ENCODE measurements at places on chromosomes 2 and 18.

GRCh38 chr2:1839066-1839756, 94.9 kb upstream of the PXDN start:
- DNase-seq: no peak

GRCh38 chr2:201127570-201127969, 11.6 kb downstream of the CFLAR start:
- DNase-seq: no peak

GRCh38 chr18:31206787-31207381, 44.2 kb upstream of the DSC1 start:
- DNase-seq: no peak

DNA sequence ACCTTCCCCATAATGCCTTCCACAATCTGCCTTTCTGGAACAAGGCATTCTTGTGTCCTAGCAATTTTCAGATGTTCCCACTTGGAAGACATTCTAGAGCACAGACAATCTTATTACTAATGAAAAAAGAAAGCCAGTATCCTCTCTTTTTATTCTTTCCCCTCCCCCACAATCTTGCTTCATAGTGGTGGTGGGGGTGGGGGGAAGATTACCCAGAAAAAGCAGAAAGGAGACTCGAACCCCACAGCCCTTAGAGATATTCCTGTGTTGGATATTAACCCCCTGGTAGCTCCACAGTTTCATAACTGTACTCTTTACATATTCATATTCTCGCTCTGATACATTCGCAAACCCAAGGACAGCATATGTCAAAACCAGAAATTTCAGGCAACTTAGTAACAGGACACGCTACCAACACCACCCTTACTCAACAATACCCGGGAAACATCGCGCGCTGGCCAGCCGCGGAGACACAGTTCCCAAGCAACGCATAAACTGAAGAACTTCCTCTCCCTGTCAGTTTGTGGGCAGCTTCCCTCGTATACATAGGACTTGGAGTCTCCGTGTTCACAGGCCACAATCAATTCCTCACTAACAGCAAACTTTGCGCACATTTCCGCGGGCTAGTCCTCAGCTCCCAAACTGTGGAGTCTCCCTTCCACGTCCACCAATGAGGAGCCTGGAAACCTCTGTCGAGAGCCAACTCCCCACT, 793 bp downstream of the NR4A2 start:
- DNase-seq: peak; percentile 60

GRCh38 chr2:209929369-209929768, 73.1 kb upstream of the RPE start:
- no peak for DNase-seq

- DNase-seq: no peak
Observed at GRCh38 chr2:230678451-230678850, 34.2 kb upstream of the CAB39 start.

- DNase-seq: no peak
Observed at GRCh38 chr18:37711766-37712505, 146.3 kb upstream of the CELF4 start.

DNA sequence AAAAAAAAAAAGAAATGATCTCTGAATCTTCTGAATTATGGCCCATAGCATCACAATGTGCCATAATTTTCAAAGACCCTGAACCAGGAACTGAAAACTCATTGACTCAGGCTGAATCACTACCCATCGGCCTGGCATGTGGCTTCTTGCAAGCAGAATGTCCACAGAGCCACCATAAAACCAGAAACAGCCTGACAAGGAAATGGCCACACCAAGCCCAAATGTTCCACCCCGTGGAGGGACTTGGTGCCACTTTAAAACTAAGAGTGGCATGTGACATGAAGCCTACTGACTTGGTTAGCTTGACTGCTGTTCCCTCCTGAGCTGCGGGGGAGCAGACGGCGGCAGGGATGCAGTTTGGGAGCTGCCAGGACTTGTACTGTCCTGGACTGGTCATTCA, 71.2 kb upstream of the RBM44 start:
- DNase-seq: no peak

DNA sequence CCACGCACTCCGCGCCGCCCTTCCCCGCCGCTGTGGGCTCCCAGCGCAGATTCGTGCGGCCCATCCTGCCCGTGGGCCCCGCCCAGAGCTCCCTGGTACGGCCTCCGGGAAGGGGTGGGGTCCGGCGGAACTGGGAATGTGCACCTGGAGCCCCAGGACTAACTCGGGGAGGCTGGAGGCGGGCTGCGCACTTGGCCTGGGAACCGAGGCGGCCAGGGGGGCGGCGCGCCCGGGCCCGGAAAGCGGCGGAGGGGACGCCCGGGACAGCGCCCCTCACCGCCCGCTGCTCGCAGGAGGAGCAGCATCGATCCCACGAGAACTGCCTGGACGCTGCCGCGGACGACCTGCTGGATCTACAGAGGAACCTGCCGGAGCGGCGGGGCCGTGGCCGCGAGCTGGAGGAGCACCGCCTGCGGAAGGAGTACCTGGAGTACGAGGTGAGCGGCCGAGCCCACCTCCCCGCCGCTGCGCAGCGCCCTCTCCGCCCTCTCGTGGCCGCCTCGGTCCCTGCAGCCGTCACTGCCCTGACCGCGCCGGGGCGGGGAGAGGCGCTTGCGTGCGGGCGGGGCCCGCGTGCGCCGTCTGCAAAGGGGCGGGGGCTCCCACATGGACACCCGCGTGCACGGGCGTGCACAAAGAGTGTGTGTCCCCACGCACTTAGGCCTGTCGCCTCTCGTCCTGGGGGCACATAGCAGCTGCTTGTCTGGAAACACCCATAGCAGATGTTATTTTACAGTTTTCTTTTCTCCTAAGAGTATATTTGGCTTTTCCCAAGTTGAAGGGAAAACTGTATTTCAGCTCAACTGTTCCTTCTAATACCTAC, 25.2 kb downstream of the PSD4 start:
- DNase-seq: no peak

DNA sequence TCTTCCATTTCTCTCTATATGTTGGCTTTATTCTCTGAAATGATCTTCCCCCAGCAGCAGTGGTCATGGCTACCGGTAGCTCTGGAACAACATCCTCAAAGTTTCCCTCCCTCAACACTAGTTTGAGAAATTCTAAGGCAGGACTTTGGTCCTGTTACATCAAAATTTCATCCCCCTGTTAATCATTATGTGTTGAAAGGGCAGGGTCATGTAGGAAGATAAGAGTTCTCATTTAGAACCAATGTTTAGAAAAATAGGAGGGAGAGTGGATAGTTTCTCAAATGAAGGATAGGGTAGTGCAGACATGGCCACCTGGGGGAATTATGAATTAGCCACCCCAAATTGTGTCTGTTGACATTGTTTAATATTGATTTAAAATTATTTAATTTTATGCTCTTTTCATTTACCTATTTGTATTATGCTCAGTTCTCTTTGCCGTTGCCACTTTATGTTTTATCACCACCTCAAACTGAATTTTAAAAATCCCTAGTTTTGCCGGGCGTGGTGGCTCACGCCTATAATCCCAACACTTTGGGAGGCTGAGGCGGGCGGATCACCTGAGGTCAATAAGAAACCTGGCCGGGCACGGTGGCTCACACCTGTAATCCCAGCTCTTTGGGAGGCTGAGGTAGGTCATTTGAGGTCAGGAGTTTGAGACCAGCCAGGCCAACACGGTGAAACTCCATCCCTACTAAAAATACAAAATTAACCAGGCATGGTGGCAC, 22.3 kb downstream of the EML4 start:
- no peak for DNase-seq

GRCh38 chr2:180124273-180125139, 117.4 kb upstream of the CWC22 start:
- peak; percentile 15 for DNase-seq

GRCh38 chr2:160331258-160332025, 131.4 kb upstream of the ITGB6 start:
- no peak for DNase-seq

DNA sequence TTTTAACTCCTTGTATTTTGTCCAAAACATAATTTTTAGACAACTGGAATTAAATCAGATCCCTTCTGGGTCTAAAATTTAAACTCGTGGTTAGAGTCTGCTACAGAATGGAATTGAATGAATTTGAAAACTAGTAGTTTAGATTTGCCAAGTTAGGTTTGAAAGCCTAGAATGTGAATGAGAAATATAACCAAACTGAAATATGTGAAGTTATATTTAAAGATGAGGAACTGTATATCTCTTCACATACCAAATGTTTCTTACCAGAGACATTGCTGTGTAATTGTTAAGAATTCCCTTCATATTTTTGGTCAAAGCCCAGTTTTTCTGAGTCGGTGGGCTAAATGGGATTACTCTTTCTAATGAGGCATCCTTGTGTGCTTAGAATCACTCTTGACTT, 74.2 kb downstream of the LPIN1 start:
- no peak for DNase-seq

DNA sequence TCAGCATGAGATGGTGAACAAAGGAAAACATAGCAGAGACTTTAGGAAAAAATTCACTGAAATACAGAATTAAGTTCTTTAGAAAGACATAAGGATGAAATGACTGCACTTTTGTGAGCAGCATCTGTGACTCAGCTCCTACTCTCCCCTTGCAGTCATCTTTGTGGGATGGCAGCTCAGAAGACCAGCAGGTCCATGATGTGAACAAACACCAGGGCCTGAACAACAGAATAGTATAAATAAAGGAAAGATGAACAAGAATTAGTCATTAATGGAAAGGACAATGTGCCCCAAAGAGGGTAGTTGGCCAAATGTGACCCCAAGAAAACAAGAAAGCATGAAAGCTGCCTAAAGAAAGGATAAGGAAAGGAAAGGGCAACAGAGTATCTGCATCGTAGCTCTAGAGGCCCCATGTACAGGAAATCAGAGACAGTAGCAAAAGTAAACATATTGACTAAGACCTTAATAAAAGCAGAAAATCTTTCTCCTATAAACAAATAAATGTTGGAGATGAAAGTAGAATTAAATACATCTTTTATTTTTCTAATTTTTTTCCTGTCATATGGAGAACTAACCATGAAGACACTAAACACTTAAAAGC, 318.0 kb downstream of the ZEB2 start:
- no peak for DNase-seq

- no peak for DNase-seq
Observed at GRCh38 chr18:22378672-22379282, 38.9 kb downstream of the CTAGE1 start.

DNA sequence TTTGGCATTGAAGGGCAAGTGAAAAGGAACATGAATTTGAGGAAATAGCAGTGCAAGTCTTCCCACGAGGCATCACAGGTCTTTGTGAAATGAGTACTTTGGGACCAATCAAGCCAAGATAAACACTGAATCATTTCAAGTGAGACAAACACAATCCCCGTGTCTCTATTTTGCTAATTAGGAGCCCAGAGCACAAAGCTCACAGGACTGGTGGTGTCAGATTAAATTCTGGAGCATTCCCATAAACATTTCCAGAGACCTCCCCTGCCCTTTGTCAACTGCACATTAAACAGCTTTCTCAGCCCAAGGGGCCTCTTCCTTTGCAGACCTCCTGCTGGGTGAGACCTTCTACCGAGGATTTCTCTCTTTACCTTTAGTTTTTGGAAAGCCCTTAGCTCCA, 50.7 kb downstream of the DAPL1 start:
- DNase-seq: peak; percentile 12

GRCh38 chr2:224410946-224411561, 9.1 kb upstream of the FAM124B start:
- no peak for DNase-seq

GRCh38 chr2:174952607-174953006, 52.6 kb downstream of the CHN1 start:
- no peak for DNase-seq

GRCh38 chr2:75548036-75548573, 12.6 kb downstream of the EVA1A start:
- DNase-seq: no peak

- no peak for DNase-seq
Observed at GRCh38 chr18:35592298-35592697, 10.8 kb downstream of the GALNT1 start.

DNA sequence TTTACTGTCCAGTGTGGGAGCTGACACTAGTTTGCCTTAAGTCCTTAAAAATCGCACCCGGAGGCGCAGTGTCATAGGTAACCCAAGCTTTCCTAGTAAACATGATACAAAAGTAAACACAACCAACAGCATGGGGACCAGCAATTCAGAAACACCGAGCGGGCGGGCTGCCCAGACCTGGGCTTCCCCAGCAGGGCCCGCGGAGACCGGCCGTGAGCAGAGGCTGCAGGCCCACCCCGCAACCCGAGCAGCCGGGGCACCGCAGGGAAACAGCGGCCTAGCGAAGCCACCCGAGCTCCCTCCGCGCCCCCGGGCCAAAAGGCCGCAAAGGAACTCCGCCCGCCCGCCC, 296 bp downstream of the TTC21B start:
- DNase-seq: no peak

DNA sequence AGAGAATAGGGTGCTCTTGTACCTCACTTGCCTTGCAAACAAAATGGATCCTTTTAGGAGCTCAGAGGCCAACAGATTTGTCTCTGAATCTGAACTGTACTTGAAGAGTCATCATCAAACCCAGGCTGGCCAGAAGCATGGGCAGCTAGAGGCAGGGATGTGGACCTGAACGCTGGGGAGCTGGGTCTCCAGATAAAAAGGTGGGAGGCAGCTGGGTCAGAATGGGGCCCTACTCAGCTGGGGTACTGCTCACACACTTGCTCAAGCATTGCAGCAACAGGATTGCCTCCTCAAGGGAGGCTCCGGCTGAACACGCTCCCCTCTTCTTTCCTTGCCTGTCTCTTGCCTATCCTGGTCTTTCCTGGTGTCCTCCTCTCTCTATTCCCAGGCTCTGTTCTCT, 57.3 kb upstream of the SIX3 start:
- DNase-seq: no peak

- DNase-seq: no peak
Observed at GRCh38 chr18:50748243-50749229, 71.3 kb downstream of the MRO start.

DNA sequence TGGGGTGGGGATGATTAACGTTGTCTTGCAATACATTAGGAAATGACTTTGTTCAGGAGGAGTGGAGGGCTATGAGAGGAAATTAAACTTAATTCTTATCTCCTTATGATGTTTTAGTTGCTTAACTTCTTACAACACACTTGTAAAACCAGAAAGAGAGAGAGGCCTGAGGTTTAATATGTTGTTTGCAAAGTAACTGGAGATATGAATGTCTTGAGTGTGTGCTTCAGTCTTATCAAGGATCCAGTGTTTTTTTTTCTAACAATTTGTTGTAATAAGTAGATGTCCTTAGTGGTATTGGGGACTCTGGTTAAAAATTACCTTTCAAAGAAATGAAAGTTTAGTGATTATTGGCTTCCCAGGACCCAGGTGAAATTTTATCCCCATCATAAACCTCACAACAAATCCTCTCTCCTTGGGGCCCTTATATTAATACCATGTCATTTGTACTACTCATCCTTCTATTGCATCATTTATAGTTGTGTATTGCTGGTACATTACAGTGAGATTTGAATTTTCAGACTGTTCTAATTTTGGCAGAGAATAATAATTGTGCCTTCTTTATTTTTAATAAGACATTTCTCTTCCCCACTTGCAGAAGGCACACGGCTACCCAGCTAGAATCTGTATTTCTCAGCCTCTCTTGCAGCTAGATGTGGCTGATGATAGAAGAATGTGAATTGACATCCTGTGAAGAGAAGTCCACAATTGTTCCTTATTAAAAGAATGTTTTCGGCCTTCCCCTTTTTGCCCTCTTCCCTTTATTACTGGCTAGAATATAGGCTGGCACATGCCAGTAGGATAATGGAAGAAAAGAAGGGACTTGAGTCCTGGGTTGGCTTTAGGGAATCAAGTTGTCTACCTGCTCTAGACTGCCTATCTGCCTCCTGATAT, 91.9 kb upstream of the CXCR4 start:
- no peak for DNase-seq

GRCh38 chr2:38700881-38701458, 35.1 kb downstream of the GALM start:
- DNase-seq: no peak

Measured in skeletal muscle cell (primary cell).